ENCODE measurements at places on chromosomes 7 and 10.

- DNase-seq: no peak
These were observed 36.3 kb upstream of the PPP1R3A start for GRCh38 chr7:113955157-113955556.

DNA sequence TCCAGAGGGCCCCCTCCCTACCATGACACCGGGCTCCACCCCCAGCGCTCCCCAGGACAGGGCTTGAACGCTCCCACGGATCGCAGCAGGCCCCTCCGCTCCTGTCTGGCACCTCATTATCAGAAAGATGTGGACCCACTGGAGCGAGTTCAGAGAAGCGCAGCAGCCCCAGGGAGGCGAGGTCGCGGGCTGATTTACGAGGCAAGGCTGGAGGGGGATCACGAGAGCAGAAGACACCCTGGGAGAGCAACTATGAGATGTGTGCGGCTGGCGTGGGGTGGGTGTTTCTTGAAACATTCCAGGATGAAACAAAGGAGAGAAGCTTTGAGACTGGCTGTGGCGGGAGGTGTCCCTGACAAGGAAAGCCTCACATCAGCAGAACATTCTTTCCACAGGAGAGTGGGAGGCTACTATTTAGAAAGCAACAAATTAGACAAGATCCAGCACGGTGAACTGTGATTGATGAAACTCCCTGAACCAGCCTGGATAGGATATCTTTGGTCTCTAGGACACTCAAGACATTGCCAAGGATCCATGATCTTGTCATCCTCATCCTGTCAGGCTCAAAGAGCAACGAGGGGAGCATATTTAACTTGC, 66.0 kb downstream of the JCAD start:
- DNase-seq: no peak

GRCh38 chr7:156777364-156778069, 115.5 kb downstream of the LMBR1 start:
- DNase-seq: no peak

DNA sequence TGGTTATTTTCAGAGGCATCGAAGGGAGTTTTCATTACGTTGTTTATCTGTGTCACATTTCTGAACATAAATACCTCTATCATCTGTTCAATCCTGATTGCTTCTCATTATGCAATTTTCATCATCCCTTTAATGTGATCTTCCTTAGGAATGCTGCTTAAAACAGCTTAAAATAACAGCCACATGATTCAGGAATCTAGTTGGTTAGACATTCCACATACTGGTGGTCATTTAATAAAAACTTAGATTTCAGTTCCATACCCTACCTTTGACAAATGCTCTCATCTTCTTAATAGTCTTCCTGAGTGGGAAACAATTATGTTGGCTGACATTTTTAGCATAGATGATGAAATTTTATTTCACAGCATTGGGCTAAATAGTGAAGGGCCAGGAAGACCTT, 191.3 kb upstream of the CDCA7L start:
- DNase-seq: no peak

GRCh38 chr10:43304687-43305333, 37.9 kb upstream of the RASGEF1A start:
- peak; percentile 21 for DNase-seq

- no peak for DNase-seq
These were observed 34.0 kb upstream of the DNMBP start for GRCh38 chr10:100043796-100044195.

GRCh38 chr10:48651293-48651692, 33.4 kb upstream of the WDFY4 start:
- no peak for DNase-seq

DNA sequence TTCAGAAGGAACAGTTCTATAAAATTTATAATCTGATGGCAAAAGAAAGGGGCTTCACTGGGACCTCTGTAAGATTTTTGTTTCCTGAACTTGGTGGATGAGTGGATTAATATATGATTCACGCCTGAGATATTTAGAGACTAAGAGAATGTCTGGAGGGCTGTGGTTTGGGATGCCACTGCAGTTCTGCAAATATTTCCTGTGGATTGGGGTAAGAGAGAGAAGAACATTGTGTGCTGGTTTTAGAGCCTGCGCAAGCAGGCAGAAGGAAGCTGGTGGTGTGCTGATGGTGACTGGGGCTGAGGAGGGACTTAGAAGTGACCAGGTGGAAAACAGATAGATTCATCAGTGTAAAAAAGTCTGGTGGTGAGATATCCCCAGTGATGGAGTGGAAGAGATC, 87.0 kb downstream of the SUGCT start:
- DNase-seq: no peak

- DNase-seq: no peak
These were observed 4.1 kb downstream of the PRSS1 start for GRCh38 chr7:142753366-142753765.

GRCh38 chr7:41758321-41758720, 55.4 kb upstream of the INHBA start:
- no peak for DNase-seq

- DNase-seq: no peak
These were observed 513 bp downstream of the HOXA7 start for GRCh38 chr7:27155816-27156507.

DNA sequence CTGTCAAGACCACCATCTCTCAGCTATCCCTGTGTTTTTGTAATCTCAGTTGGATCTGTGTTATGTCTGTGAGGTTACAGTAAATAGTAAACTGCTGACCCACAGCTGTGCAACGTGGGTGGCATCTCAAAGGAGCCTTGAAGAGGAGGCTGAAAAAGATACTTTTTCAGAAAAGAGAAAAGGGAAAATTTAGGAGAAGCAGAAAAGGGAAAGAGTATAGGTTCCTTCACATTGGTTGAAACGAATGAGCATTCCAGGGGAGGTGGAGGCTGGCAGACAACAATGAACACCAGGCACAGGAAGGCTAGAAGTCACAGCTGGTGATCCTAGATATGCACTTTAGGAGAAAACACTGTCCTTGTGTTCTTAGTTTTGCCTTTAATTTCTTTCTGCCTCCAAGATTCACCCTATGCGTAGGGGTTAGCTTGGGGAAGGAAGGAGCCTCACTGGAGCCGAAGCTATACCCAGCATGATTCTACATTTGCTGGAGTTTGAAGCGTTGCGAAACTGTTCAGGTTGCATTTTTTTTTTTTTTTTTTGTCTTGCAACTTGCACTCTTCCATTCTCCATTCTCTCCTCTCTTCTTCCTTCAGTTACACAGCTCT, 18.3 kb downstream of the CPED1 start:
- no peak for DNase-seq

- DNase-seq: no peak
These were observed 35.4 kb upstream of the HBP1 start for GRCh38 chr7:107133396-107133795.

DNA sequence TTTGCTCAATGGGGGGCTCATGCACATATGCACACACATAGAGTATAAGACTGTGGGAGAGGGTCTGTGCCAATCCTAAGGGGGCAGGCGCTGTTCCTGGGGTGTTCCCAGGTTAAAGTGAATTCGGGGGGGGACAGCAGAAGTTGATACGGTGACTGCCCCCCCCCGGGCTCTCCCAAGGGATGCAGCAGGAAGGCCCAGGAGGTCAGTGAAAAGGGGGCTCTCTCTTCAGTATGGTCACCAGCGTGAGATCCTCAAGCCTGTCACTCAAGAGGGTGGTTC, 32.4 kb downstream of the SPDYE6 start:
- DNase-seq: no peak

DNA sequence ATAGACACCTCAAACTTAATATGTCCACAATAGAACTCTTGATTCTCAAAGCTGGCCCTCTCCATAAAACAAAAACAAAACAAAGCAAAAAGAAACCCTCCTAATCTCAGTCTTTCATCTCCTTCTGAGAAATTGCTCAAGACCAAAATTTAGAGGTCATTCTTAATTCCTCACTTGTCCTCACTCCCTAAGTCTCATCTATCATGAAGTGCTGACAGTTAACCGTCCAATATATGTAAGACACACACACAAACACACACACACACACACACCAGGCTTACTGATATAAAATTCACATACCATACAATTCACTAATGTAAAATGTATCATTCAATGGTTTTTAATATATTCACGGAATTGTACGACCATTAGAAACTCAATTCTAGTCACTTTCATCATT, 17.0 kb upstream of the SVIL start:
- DNase-seq: no peak

GRCh38 chr7:45662018-45662417, 87.8 kb downstream of the ADCY1 start:
- no peak for DNase-seq

- no peak for DNase-seq
These were observed 21.6 kb upstream of the COL13A1 start for GRCh38 chr10:69780077-69780476.

GRCh38 chr10:123786306-123786705, 105.3 kb downstream of the CPXM2 start:
- DNase-seq: no peak

GRCh38 chr7:105298439-105298894, 90.3 kb downstream of the SRPK2 start:
- DNase-seq: no peak

DNA sequence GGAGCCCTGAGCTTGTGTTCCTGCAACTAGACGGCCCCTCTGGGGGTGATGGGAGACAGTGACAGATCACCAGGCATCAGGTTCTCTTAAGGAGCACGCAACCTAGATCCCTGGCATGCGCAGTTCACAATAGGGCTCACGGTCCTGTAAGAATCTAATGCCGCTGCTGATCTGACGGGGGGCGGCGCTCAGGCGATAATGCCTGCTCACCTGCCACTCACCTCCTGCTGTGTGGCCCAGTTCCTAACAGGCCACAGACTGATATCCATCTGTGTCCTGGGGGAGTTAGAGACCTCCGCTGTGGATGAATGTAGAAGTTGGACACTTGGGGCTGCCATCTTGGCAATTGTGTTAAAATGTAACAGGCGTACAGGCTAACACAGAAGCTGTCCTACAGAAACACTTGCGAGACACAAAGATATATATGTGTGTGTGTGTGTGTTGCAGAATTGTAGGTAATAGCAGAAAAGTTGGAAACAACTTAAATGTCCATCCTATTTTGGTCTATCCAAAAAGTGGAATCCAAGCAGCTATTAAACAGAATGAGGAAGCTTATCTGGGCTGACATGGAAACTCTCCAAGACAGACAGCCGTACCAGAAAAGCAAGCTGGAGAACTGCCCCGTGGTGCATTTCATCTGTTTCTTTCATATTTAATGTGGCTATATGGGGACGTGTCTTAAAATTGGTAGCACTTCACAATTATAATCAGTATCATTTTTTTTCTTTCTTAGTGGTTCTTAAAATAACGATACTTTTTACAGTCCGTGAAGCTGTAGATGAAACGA, 82.8 kb downstream of the MKI67 start:
- no peak for DNase-seq

- DNase-seq: no peak
These were observed 106.3 kb downstream of the INPP5A start for GRCh38 chr10:132643709-132644526.

DNA sequence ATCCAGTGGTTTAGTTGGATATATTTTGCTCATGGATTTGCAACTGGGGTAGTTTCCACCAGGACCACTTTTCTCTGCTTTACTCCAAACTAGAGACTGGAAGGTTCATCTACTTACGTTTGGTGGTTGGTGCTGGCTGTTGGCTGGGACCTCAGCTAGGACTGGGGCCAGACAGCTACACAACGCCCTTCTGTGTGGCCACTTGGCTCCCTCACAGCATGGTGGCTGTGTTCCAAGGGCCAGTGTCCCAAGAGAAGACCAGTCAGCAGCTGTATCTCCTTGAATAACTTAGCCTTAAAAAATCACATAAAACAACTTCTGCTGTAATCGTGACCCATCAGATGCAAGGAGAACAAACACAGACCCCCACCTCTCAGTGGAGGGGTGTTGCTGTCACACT, 4.2 kb upstream of the KCNH2 start:
- DNase-seq: no peak

- DNase-seq: no peak
These were observed 8.5 kb upstream of the METTL27 start for GRCh38 chr7:73850781-73851207.

GRCh38 chr7:117698018-117698417, 175.2 kb downstream of the CTTNBP2 start:
- DNase-seq: no peak

DNA sequence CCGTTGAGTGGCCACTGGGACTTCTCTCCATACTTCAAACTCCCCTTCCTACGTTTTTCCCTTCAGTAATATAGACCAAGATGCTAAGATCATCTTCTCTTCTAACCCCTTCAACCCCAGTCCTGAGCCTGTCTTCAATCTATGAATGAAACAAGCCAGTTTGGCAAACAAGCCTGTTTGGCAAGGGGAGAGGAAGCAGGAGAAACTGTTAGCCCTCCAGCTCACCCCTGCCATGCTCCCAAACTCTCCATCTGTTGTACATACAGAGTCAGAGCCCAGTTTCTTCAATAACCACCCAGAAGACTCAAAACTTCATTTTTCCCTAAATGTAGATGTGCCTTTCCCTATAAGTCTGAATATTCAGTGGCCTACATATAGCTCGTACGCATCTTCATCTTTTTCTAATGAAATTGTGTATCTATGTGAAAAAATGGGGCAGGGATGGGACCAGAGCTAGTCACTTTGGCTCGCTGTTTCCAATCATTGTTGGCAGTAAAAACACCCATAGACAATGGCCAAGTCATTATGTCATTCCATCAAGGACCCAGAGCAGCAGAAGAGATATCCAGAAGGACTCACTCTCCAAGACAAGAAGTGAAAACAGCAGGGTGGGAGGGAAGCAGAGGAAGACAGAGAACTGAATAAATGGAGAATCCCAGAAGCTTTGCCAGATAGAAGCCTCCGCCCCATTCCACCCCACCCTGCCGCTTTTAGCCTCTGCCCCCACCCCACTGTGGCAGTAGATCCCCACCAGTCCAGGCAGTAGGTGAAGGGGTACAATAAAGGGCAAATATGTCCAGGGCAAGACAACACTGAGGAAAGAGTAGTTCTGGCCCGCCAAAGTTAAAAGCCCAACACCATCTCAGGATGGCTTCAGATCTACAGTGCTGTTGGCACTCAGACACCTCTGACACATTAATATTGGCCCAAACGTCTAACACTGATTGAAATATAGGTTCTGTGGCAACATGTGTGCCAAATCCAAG, 87.3 kb downstream of the DOCK4 start:
- DNase-seq: no peak

DNA sequence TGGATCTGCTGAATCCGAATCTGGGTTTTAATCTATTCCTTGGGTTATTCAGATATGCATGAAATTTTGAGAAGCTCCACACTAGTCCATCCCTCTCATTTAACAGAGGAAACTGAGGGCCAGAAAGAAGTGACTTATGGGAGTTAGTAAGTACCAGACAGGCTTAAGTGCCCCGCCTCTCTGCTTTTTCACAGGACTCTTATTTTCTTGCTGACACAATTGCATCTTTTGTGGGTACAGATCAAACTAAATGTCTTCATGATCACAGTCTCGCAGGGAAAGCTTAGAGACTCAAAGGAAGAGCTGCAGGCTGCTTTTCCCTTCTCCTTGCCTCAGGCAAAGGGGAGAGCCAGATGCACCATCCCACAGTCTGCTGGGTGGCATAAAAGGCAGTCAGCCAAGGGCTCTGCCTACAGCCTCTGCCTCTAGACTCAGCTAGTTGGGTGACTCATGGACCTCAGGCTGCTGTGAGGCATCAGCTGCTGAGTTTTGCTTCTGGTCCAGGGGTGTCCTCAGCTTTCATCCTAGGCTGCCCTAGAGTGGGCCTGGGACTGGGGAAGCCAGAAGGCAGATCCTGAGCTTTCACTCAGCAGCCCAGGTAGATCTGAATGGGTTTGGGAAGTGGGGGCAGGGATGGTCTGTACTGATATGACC, 11.6 kb downstream of the GOLGA7B start:
- DNase-seq: no peak

GRCh38 chr10:71512761-71513539, 116.2 kb downstream of the CDH23 start:
- no peak for DNase-seq

GRCh38 chr10:112914288-112914952, 35.6 kb upstream of the TCF7L2 start:
- DNase-seq: no peak

GRCh38 chr10:70508912-70509756, 30.6 kb downstream of the PALD1 start:
- no peak for DNase-seq

All from activated gamma-delta T cell (primary cell).